ENCODE measurements at places on chromosomes 2 and 18.
A peak's percentile ranks its signal among the peaks of the same experiment; 100 is the strongest.

DNA sequence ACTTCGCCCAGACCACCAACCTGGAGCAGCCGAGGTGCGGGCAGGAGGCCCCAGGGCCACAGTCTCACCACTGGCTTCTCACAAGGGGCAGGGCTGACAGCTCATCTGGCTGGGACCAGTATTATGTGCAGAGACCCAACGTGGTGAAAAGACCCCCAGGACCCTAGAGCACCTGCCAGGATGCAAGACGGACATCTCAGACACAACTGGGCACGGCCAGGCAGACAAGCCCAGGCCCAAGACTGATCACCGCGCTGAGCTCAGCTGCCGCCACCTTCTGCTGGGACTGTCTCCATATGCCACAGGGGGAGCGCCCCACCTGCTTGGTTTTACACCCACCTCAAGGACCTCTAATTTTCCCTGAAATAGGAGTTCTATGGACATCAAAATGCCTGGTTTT lies 23.2 kb downstream of the HDAC4 start:
- H3K27ac ChIP-seq, result no peak overlapping the region
- no peaks in the 10 kb centered on the region for H3K36me3 ChIP-seq
- H3K4me3 ChIP-seq, result no peak overlapping the region
- DNase-seq, result no peak

DNA sequence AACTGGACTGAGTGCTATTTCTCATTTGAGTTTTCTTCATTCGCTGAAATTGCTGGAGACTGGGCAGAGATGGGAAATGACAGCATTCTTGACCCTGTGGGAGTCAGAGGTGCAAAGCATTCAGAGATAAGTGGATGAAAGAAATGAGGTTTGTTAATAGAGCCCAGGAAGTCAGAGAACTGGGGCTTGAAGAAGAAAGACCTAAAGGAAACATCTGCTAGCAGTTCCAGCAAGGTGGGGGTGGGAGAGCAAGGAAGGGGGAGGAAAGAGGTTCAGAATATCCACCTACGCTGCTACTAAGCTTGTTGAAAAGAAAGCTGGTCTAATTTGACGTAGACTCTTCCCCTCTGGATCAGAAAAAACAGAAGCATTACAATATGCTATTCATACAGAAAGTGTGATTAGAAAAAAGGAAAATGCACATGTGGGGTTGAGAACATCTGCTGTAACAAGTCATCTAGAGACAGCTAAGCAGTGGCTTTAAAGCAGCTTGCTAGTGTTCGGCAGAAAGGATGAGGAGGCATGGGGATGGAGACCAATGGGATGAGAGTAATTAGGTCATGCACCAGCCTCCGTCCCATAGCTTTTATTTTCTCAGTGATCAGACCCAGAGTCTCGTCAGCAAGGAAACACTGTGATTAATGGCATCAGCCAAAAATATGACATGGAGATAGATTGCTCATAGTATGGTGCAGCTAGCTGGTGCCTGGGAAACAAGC lies 29.7 kb downstream of the NAB1 start:
- H3K4me1 ChIP-seq, result peaks cover 41% of the 10 kb centered on the region
- H3K4me3 ChIP-seq, result peak overlapping the region; percentile 54
- no peak for DNase-seq
- peaks cover 23% of the 10 kb centered on the region for H3K36me3 ChIP-seq
- H3K27me3 ChIP-seq, result no peaks in the 10 kb centered on the region
- peak overlapping the region; percentile 76 for H3K27ac ChIP-seq

GRCh38 chr2:32933756-32934095 lies 13.0 kb upstream of the LTBP1 start:
- H3K4me1 ChIP-seq, result no peaks in the 10 kb centered on the region
- no peak for DNase-seq
- H3K4me3 ChIP-seq, result no peak overlapping the region
- H3K27ac ChIP-seq, result no peak overlapping the region
- H3K27me3 ChIP-seq, result peaks cover 8% of the 10 kb centered on the region

- DNase-seq, result no peak
- H3K27ac ChIP-seq, result no peak overlapping the region
- H3K4me3 ChIP-seq, result no peak overlapping the region
- no peaks in the 10 kb centered on the region for H3K4me1 ChIP-seq
- no peaks in the 10 kb centered on the region for H3K36me3 ChIP-seq
- no peaks in the 10 kb centered on the region for H3K27me3 ChIP-seq
Observed at GRCh38 chr18:7980656-7981055, 413.5 kb downstream of the PTPRM start.

- H3K27me3 ChIP-seq, result no peaks in the 10 kb centered on the region
- no peaks in the 10 kb centered on the region for H3K36me3 ChIP-seq
- H3K4me3 ChIP-seq, result no peak overlapping the region
- no peak overlapping the region for H3K27ac ChIP-seq
- no peak for DNase-seq
- no peaks in the 10 kb centered on the region for H3K4me1 ChIP-seq
Observed at GRCh38 chr2:205358351-205358815, 323.9 kb upstream of the NRP2 start.

DNA sequence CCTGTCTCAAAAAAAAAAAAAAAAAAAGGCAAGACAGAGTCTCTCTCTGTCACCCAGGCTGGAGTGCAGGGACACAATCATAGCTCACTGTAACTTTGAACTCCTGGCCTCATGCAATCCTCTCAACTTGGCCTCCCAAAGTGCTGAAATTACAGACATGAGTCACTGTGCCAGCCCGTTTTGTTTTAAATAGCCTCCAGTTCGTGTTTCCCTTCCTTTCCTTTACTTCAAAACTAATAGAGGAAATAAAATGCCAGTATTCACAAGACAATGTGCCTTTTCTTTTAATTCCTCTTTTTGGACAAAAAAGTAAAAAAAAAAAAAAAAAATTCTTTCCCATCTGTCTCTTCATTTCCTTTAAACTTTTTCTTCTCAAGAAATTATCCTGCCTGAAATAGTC lies 54.5 kb upstream of the ACMSD start:
- H3K4me3 ChIP-seq, result no peak overlapping the region
- no peak for DNase-seq
- H3K27ac ChIP-seq, result no peak overlapping the region
- no peaks in the 10 kb centered on the region for H3K27me3 ChIP-seq
- peaks cover 4% of the 10 kb centered on the region for H3K4me1 ChIP-seq
- H3K36me3 ChIP-seq, result no peaks in the 10 kb centered on the region

- no peak overlapping the region for H3K4me3 ChIP-seq
- H3K4me1 ChIP-seq, result no peaks in the 10 kb centered on the region
- DNase-seq, result no peak
- H3K36me3 ChIP-seq, result no peaks in the 10 kb centered on the region
Observed at GRCh38 chr2:230097424-230097823, 28.7 kb upstream of the SLC16A14 start.

GRCh38 chr2:168035458-168035857 lies 211.9 kb downstream of the STK39 start:
- no peaks in the 10 kb centered on the region for H3K27me3 ChIP-seq
- DNase-seq, result no peak
- H3K4me1 ChIP-seq, result peaks cover 60% of the 10 kb centered on the region
- peak overlapping the region; percentile 64 for H3K27ac ChIP-seq
- H3K36me3 ChIP-seq, result peaks cover 6% of the 10 kb centered on the region
- peak overlapping the region; percentile 67 for H3K4me3 ChIP-seq

- no peaks in the 10 kb centered on the region for H3K36me3 ChIP-seq
- no peaks in the 10 kb centered on the region for H3K27me3 ChIP-seq
- no peaks in the 10 kb centered on the region for H3K4me1 ChIP-seq
- no peak for DNase-seq
Observed at GRCh38 chr2:123163398-123163797, 861.7 kb upstream of the CNTNAP5 start.

DNA sequence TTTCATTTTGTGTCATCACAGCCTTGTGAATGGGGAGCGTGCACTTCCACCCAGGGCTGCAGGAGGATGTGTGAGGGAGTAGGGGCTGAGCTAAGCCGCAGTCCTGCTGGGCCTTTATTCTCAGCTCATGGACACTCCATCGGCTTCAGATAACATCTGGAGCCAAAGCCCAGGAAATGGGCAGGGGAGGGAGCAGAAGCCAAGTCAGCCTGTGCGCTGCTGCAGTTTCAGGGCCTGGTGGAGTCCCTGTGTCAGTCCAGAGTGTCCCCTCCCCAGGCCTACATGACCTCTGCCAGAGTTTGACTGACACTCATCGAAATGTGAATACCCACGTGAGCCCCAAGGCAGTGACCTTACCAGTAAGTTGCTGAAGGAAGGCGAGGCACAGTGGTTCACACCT lies 242.2 kb downstream of the LOXHD1 start:
- H3K27me3 ChIP-seq, result no peaks in the 10 kb centered on the region
- H3K27ac ChIP-seq, result no peak overlapping the region
- H3K4me1 ChIP-seq, result no peaks in the 10 kb centered on the region
- H3K36me3 ChIP-seq, result no peaks in the 10 kb centered on the region
